ENCODE measurements at places on chromosomes 12 and 14. TPM values are rescaled to one million over a fixed set of nuclear protein-coding genes. Genes with fewer than 3 reads are reported as not detected.

GRCh38 chr14:60051721-60052221 lies 40.0 kb upstream of the PCNX4 start:
- no peak for DNase-seq

DNA sequence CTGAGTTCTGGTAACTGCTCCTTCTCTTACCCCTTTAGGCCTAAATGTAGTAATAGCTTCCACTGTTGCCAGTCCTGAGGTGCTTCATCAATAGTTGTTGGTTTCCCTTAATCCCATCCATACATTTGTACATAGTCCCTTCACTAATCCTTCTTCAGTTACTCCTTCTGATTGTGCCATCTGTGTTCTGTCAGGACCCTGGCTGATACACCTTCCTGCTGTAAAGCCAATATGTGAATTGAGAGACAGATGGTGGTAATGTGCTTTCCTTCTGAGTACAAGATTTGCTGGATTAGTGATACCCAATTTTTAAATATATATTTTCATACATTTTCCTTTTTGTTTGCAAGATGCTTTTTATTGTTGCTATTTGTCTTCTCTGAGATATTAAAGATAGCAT lies 66.4 kb downstream of the OTOGL start:
- DNase-seq: no peak

- no peak for DNase-seq
Measured at GRCh38 chr12:92796650-92797049, 93.9 kb downstream of the PLEKHG7 start.

GRCh38 chr12:16329594-16329993 lies 17.9 kb upstream of the MGST1 start:
- no peak for DNase-seq

The SYNDIG1L gene
- not detected for total RNA-seq

Data from activated T-helper 1 cell treated with anti-CD3 and anti-CD28 coated beads, Interleukin-12 subunit alpha, Interleukin-12 subunit beta, Interleukin-2, Interleukin-4 antibody, amounts not matched to agents 30 ng/mL and 10 ng/mL and 1 ng/mL, durations not matched to agents 14 hours and 24 hours and 36 hours (primary cell).